Activated naive CD8-positive, alpha-beta T cell treated with anti-CD3 and anti-CD28 coated beads, Interleukin-2, amount 10 ng/mL, durations not matched to agents 7 days and 5 days (primary cell): ENCODE measurements at places on chromosomes 6 and 20. TPM values are rescaled to one million over a fixed set of nuclear protein-coding genes. Genes with fewer than 3 reads are reported as not detected.

DNA sequence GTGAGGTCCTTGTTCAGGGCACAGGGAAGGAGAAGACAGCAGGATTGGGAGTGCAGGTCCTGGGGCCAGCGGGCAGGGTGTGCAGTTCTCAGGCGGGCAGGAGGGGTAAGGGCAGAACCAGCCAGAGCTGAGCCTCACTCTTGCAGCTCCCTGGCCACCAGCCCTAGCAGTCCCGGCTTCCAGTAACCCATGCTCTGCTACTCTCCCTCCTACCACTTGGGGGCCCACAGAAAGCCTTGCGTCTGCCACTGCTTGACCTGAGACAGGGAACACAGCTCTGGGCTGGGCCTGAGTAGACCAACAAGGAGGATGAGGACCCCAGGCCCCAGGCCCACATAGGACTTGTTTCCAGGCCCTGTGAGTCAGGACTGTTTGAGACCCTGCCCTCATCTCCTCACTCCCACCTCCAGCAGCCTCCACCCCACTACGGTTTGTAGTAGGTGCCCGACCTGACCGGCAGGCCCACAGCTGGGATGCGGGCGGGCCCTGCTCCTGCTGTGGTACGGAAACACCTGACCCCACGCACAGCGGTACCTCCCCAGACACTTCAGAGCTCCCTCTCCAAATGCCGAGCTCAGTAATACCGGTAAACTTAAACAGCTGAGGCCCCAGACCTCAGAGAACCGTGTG lies 39.2 kb downstream of the KCNK5 start:
- H3K27me3 ChIP-seq = no peaks in the 10 kb centered on the region
- H3K4me1 ChIP-seq = peaks cover 13% of the 10 kb centered on the region
- H3K4me3 ChIP-seq = no peak overlapping the region
- no peak for DNase-seq

Gene PRDM13
- not detected for total RNA-seq

Gene RIPOR3
- total RNA-seq = not detected

DNA sequence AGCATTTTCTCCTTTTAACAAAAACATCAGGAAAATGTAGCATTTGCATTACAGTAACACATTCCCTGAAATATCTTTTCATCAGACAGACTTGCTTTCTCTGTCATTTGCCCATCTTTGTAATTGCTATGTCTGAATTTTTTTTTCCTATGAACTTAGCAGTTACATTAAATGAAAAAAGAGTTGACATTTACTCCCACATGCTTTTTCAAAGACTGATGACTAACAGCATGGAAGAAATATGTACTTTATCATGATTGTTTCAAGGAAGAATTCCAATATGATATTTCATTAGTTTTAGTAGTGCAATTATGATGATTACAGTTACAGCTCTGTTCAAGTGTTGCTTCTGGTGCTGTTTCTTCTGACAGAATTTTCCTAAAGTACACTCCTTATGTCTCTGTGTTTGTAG lies 864.5 kb upstream of the MAN1A1 start:
- H3K27ac ChIP-seq = no peak overlapping the region
- no peak overlapping the region for H3K4me3 ChIP-seq
- DNase-seq = no peak
- H3K4me1 ChIP-seq = no peaks in the 10 kb centered on the region
- H3K27me3 ChIP-seq = no peaks in the 10 kb centered on the region

Gene THBS2
- total RNA-seq = not detected

DNA sequence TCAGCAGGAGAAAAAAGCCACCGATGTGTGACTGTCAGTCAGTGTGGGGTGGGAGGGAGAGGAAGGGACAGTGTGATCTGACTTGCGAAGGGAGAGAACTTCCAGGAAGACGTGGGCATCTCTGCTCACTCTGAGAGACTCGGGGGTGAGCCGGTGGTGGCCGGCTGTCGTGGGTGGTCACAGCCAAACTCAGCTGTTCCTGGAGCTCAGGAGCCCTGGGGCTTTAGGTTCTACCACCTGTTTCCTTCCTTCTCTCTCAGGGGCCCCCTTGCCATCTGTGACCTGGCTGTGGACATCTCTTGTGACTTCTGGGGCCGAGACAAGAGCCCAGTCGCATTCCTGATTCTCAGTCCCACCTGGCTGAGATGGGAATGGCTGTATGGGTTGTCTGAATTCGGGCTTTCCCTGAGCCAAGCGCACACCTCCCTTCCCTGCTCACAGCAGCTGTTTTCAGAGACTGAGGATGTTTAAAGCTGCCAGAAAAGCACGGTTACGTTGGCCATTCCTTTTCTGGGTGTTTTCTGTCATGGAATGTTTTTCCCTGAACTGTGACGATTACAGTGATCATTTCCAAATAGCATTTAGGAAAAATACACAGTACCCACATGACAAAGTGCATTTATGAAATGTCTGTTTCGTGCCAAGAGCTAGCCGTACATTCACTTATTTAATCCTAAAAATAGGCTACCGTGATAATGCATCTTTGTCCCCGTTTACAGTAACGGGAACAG lies 36.5 kb downstream of the SYNJ2 start:
- H3K27me3 ChIP-seq = no peaks in the 10 kb centered on the region
- no peak for DNase-seq
- peaks cover 19% of the 10 kb centered on the region for H3K4me1 ChIP-seq

Gene NKAIN4
- total RNA-seq = not detected
